Nucleus accumbens (tissue), 56 donors: ENCODE measurements at places on chromosomes 12 and 14.

DNA sequence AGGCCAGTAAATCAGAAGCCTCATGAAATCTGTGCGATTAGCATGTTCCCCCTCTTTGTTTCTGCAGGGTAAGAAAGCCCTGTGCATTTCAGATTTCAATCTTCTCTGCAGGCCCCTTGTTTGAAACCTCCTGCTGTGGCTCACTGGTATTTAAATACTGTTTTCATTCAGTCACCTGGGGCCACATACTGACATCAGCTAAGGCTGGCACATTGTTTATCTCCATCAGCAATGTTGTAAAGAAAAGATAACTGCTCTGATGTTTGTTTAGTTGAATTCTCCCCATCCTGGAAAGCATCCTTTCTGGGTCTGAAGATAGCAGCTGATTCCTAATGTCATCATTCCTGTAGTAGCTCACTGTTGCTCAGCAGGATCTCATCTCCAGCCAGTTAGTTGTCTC lies 554.9 kb downstream of the NRXN3 start:
- DNase-seq = no peak

GRCh38 chr12:129363041-129363440 lies 509.8 kb downstream of the GLT1D1 start:
- DNase-seq = no peak

DNA sequence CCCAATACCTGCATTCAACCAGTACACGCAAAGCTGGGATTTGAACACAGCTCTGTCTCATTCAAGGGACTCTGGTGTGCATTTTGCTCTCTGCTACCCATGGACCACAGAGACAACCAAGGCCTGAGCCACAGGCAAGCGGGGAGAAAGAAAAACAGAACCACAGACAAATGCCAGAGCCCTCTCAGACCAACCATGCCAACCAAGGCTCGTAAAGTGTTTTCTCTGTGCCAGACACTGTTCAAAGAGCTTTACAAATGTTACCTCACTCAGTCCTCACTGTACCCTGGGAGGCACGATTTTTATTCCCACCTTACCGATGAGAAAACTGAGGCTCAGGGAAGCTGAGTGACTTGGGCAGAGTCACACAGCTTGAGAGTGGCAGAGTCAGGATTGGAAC lies 32.4 kb upstream of the EML1 start:
- DNase-seq = no peak

- no peak for DNase-seq
Measured at GRCh38 chr12:120925740-120926563, 21.8 kb upstream of the SPPL3 start.

DNA sequence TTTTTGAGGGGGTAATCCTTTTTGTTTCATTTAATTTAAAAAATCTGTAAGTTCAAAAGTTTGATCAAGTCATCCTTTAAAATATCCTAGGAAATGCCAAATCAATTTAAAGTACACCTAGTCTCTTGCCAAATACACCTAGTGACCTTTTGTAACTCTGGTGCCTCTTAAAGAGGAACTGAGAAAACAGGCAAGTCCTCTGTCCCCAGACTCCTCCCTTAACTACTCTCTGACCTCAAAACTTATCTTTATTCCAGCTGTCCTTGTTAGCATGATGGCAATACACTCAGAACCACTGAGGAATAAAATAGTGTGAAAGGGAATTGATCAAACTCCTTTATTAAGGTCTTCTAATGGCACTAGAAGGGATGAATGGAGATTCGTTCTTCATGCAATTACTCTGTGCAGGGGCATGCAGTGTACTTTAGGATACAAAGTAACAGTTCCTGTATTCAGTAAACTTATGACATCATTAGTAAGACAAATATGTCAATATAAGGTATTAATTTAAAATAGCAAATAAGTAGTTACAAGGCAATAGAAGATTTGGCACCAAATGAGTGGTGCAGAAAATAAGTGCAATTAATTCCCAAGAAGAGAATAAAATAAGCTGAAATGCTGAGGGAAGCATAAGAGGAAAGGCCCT lies 3.3 kb downstream of the FAR2 start:
- DNase-seq = no peak

DNA sequence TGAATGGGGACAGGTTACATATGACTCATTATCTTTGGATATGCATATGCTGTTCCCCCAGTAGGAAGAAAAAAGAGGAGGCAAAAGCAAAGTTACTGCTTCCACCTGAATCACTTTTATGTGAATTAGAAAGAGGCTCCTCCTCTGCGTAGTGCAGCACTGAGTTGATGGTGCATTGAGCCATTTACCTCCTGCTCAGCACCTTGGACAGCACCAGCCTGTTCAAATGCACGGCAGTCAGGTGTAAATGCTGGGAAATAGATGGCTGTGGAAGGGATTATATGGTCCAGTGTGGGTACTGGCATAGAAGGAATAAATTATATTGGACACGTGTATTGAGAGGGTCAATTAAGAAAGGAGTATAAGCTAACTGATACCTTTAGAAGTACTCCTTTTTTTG lies 541.9 kb upstream of the SEL1L start:
- DNase-seq = no peak

GRCh38 chr12:108606492-108606891 lies 8.6 kb upstream of the TMEM119 start:
- no peak for DNase-seq

DNA sequence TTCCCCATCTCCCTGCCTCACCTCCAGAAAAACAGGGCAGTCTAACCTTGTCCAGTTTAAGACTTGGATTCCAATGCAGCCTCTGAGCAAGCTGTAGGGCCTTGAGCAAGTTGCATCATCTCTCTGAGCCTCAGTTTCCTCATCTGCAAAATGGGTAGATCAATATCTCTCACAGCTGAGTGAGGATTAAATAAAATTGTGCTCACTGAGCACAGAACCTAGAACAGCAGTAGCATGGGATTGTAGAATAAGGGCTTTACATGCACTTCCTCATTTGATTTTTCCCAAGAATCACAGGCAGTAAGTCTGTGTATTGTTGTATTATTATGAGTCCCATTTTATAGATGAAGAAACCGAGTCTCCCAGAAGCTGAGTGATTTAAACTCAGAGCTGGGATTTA lies 2.0 kb downstream of the DTX1 start:
- no peak for DNase-seq

- DNase-seq = no peak
Measured at GRCh38 chr12:121190523-121191031, 19.4 kb upstream of the P2RX4 start.

GRCh38 chr12:48122065-48122834 lies 3.1 kb downstream of the PFKM start:
- no peak for DNase-seq

GRCh38 chr14:88937706-88938105 lies 113.3 kb downstream of the TTC8 start:
- DNase-seq = no peak
